Left lung (tissue), 14 donors: ENCODE measurements at places on chromosomes 4 and X.

DNA sequence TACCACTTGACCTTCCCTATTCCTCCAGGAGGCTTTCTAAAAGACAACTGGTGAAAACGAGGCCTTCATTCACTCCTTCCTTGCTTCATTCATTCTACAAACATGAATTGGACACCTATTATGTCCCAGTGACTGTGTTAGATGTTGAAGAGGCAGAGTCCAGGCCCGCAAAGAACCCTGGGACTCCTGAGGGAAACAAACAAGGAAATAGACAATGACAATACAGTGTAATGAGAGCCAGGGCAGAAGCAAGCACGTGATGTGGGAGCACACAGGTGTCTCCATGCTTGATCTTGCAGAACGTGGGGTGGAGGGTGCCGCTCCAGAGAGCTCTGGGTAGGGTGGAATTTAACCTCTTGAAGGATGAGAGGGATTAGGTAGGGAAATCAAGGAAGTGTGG, 137.6 kb upstream of the KLF3 start:
- peaks cover 4% of the 10 kb centered on the region for H3K4me1 ChIP-seq
- no peaks in the 10 kb centered on the region for H3K27me3 ChIP-seq
- H3K4me3 ChIP-seq: no peak overlapping the region
- DNase-seq: no peak

DNA sequence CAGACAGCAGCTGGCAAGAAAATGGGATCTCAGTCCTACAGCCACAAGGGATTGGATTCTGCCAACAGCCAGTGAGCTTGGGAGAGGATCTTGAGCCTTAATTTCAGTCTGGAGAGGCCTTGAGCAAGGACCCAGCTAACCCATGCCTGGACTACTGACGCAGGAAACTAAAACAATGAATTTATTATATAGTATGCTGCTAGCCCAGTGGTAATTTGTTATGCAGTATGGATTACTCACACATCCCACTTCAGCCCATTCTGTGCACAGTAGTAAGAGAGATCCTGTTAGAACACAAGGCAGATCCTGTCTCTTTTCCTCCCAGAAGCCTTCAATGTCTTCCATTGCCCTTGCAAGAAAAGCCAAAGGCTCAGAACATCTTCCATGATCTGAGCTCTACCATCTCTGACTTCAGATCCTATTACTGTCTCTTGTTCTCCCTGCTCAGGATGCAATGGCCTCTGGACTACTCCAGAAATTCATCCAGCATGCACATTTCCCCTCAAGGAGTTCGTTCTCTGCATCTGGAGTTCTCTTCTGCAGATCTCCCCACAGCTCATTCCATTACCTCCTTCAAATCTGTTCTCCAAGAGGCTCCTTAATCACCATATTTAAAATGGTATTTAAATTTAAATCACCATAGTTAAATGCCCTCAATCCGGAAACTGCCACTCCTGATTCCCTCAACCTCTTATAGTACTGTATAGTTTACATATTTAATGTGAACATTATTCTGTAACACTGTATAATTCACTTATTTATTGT, 27.6 kb downstream of the SMIM20 start:
- no peak overlapping the region for H3K27ac ChIP-seq
- no peak overlapping the region for H3K4me3 ChIP-seq
- no peaks in the 10 kb centered on the region for H3K27me3 ChIP-seq
- H3K4me1 ChIP-seq: no peaks in the 10 kb centered on the region
- H3K36me3 ChIP-seq: no peaks in the 10 kb centered on the region
- DNase-seq: no peak

- no peaks in the 10 kb centered on the region for H3K36me3 ChIP-seq
- no peaks in the 10 kb centered on the region for H3K4me1 ChIP-seq
- no peaks in the 10 kb centered on the region for H3K27me3 ChIP-seq
- H3K4me3 ChIP-seq: no peak overlapping the region
Measured at GRCh38 chrX:31356275-31357212, 284.7 kb upstream of the FTHL17 start.

- H3K4me1 ChIP-seq: no peaks in the 10 kb centered on the region
- H3K27me3 ChIP-seq: no peaks in the 10 kb centered on the region
- DNase-seq: no peak
- H3K4me3 ChIP-seq: no peak overlapping the region
- H3K36me3 ChIP-seq: no peaks in the 10 kb centered on the region
- no peak overlapping the region for H3K27ac ChIP-seq
Measured at GRCh38 chr4:185672618-185673017, 137.3 kb upstream of the PDLIM3 start.

DNA sequence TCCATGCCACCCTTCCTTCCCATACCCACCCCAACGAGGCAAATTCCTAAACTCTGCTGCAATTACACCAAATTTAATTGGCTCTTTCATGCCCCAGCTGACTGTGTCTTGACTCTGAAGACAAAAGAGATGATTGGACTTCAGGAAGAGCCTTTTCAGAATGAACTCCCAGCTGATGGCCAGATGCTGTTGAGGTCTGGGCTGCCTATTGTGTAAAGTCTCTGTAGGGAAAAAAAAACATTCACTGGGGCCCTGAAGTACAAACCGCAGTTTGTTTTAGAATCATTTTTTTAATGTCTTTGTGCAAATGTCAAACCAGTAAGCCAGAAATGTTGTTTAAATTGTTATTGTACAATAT, 174.8 kb downstream of the HHIP start:
- no peaks in the 10 kb centered on the region for H3K36me3 ChIP-seq
- no peaks in the 10 kb centered on the region for H3K4me1 ChIP-seq
- H3K4me3 ChIP-seq: no peak overlapping the region

- H3K36me3 ChIP-seq: no peaks in the 10 kb centered on the region
- peaks cover 15% of the 10 kb centered on the region for H3K27me3 ChIP-seq
- H3K4me1 ChIP-seq: no peaks in the 10 kb centered on the region
- no peak for DNase-seq
- no peak overlapping the region for H3K4me3 ChIP-seq
Measured at GRCh38 chrX:13891377-13892140, 74.7 kb upstream of the GPM6B start.

- H3K4me1 ChIP-seq: no peaks in the 10 kb centered on the region
- no peak overlapping the region for H3K4me3 ChIP-seq
- no peak overlapping the region for H3K27ac ChIP-seq
- H3K27me3 ChIP-seq: no peaks in the 10 kb centered on the region
Measured at GRCh38 chr4:159191989-159192388, 89.1 kb downstream of the RAPGEF2 start.

- DNase-seq: peak; percentile 51
- H3K4me1 ChIP-seq: no peaks in the 10 kb centered on the region
- peaks cover 14% of the 10 kb centered on the region for H3K36me3 ChIP-seq
- no peak overlapping the region for H3K4me3 ChIP-seq
Measured at GRCh38 chrX:353566-354535, 32.9 kb downstream of the PPP2R3B start.

DNA sequence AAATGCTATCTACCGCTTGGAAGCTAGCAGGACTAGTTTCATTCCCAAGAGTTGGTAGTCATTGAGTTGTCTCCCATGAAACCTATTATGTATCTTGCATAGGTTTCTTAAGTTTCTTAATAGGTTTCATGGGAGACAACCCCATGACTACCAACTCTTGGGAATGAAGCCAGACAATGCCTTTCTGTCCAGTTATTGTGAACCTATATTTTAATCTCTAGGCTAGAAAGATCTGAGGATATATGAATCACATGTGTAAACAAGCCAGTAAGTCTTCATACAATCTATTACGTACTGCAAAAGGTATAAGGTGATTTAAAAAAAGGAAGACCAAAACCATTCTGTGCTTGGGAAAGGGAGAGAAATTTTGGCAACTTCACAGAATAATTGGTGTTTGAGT, 162.6 kb downstream of the INPP4B start:
- no peak overlapping the region for H3K4me3 ChIP-seq
- H3K36me3 ChIP-seq: no peaks in the 10 kb centered on the region
- H3K27me3 ChIP-seq: no peaks in the 10 kb centered on the region
- H3K27ac ChIP-seq: no peak overlapping the region

DNA sequence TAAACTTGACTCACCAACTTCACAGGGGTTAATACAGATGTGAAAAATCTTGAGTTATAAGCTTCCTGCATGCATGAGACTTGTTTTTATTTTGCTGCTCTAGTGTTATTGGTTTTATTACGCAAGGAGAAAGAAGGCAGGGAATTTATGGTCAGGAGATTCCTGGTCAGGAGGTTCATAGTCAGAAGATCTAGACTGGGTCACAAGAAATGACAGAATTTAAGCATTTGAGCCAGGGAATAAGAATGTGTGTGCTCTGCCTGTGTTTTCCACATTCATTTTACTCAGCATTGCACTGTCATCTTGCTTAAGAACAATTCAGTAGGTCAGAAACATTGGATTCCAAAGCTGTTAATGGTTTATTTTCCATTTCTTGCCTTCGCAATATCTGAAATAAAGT, 2522.1 kb downstream of the ARAP2 start:
- no peak for DNase-seq
- H3K27ac ChIP-seq: no peak overlapping the region
- no peaks in the 10 kb centered on the region for H3K4me1 ChIP-seq
- H3K27me3 ChIP-seq: no peaks in the 10 kb centered on the region
- H3K4me3 ChIP-seq: no peak overlapping the region
- no peaks in the 10 kb centered on the region for H3K36me3 ChIP-seq

GRCh38 chr4:5156682-5157081, 105.4 kb downstream of the STK32B start:
- no peak overlapping the region for H3K27ac ChIP-seq
- DNase-seq: no peak
- H3K36me3 ChIP-seq: no peaks in the 10 kb centered on the region
- H3K4me3 ChIP-seq: no peak overlapping the region
- H3K4me1 ChIP-seq: no peaks in the 10 kb centered on the region

GRCh38 chrX:12965131-12965940, 9.6 kb upstream of the TMSB4X start:
- no peak overlapping the region for H3K4me3 ChIP-seq
- H3K27ac ChIP-seq: no peak overlapping the region
- H3K27me3 ChIP-seq: no peaks in the 10 kb centered on the region
- H3K4me1 ChIP-seq: peaks cover 17% of the 10 kb centered on the region
- H3K36me3 ChIP-seq: no peaks in the 10 kb centered on the region
- no peak for DNase-seq
